Stimulated activated naive CD4-positive, alpha-beta T cell treated with Interleukin-2 at 50 U/mL for 16 hours (primary cell): ENCODE measurements at places on chromosomes 6 and 20.

DNA sequence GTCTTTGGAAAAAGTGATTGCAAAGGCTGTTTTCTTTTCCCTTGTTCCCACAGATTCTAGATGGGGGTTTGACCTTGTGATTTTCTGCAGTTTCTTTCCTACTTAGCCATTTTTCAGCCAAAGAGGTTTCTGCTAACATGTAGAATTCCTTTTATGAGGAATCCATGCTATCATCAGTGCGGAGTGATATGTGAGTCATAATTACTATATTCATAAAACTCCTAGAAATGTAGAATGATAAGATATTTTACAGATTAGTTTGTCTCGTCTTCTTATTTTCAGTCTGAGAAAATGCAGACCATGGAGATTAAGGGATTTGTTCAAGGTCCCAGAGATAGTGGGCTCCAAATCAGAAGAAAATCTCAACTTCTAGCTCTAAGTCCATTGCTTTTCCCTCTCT, 98.6 kb downstream of the KCNQ5 start:
- DNase-seq, result no peak

GRCh38 chr6:79188885-79189480, 45.5 kb downstream of the HMGN3 start:
- no peak for DNase-seq

DNA sequence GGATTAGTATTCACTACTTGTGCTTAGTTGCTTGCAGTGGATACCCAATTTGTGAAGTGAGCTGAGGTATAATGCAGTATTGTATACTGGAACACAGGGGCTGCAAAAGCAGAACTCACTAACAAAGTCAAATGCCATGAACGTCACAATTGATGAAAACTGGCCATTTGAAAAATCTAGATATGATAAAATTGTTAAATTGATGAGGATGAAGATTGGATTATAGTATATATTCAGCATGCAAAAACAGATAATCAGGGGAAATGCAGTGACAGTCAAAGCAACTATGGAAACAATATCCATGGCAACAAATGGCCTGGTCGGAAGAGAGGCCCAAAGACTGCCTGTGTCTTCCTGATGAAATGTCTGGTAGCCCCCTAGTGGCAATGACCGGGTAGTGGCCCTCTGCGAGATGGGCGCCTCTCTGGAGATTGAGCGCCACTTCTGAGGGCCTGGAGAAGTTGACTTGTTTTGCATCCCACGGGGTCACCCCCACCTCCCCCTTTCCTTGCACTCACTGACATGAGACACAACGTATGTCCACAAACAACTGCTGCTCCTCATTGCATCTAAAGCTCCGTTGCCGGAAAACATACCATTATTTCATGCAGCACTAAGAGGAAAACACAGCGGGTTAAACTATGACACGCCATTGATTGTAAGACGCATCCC, 43.6 kb downstream of the C6orf15 start:
- DNase-seq, result peak; percentile 67

GRCh38 chr6:111478064-111478476, 4.9 kb downstream of the REV3L start:
- no peak for DNase-seq

DNA sequence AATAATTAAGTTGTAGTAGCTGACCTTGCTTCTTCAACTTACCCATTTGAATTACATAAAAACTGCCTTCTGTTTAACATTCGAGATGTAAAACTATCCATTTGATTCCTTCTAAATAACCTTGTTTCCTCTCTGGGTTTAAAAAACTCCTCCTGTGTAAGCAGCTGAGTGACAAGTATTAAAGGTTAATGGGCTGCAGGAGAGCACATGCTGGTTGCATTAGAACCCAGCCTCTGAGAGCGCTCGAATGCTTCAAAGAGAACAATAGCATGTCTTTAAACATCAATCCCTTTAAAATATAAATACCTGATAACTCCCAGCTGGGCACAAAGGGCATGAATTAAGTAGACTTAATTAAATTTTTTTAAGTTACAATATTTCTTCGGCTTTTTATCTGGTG, 215.8 kb downstream of the EYA4 start:
- DNase-seq, result no peak

GRCh38 chr20:8974009-8974708, 94.7 kb upstream of the PLCB4 start:
- no peak for DNase-seq
